Glomerular endothelial cell (primary cell): ENCODE measurements at places on chromosomes 12 and 14. TPM values are rescaled to one million over a fixed set of nuclear protein-coding genes. Genes with fewer than 3 reads are reported as not detected.

GPR137C gene
- total RNA-seq = 0.63 and 2.1 TPM in 2 replicates

GALNT8 gene
- 0.35 and 0.53 TPM in 2 replicates for total RNA-seq

EPYC gene
- not detected in 2 replicates for total RNA-seq

IL26 gene
- total RNA-seq = not detected in 2 replicates

C12orf54 gene
- total RNA-seq = not detected in 2 replicates

CLMN gene
- total RNA-seq = 2.6 and 3.0 TPM in 2 replicates

MYO1H gene
- not detected in 2 replicates for total RNA-seq

ACOT4 gene
- 0.29 and 1.4 TPM in 2 replicates for total RNA-seq
